ENCODE measurements at places on chromosomes 5 and 9.

DNA sequence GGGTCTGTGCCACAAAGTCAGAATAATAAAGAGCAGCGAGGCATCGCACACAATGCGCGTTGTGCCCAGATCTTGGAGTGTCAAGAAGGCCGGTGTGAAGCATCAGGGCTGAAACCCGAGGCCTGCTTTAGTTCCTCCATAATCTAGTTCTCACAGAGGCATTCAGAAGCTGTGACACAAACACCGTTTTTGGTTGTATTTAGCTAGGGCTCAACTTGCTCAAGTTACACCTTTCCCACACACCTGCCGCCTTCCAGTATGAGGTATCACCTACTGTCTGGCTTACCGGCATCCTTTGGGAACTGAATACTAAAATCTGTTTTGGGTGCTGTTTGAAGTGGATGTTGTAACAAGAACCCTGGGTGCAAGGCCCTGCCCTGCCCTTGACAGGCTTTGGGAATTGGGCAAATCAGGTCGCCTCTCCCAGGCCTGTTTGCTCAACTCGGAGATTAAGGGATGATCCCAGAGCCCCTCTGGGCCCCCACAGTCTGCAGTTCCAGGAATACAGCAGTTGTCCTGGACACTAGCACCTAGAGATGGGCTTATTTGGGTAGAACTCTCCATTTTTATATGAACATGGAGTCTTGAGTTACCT, 27.0 kb downstream of the SLC25A25 start:
- no peak for ATAC-seq

DNA sequence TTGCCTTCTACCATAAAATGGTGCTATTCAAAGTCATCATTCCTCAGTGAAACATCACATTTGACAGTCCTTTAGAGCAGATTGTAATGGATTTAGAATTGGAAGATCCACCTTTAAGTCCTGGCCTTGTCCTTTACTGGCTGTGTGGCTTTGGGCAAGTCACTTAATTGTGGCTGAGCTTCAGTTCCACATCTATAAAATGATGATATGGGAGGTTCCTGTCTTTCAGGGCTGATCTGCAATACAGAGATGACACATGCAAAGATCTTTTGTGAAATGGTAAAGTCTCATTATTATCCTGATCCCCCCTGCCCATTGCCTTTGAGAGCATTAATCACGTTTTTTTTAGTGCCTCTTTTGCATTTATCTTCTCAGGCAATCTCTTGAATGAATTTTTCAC, 58.2 kb downstream of the ZFAND5 start:
- ATAC-seq, result no peak

GRCh38 chr5:55495216-55495615, 39.5 kb downstream of the PLPP1 start:
- no peak for ATAC-seq

DNA sequence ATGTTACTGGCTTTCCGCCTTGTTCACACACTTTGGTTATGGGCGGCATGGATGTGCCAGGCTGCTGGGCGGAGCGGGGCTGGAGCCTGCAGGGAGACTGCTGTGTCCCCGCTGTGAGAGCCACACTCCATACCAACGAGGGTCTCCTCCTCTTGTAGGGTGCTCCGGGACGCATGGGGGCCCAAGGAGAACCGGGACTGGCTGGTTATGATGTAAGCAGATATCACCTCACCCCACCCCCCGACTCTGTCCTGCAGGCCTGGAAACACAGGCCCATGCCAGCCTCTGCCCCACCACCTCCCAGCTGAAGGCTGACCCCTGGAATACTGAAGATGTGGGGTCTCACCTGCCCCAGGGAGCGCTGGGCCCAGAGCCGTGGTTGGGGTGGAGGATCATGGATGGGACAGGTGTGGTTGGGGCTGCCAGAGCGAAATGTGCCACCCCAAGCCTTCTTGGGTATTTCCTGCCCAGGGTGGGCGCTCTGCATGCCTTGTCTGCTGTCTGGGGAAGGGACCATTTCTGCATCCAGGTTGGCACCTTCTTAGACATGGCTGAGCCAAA, 39.3 kb upstream of the ORM1 start:
- ATAC-seq, result no peak

DNA sequence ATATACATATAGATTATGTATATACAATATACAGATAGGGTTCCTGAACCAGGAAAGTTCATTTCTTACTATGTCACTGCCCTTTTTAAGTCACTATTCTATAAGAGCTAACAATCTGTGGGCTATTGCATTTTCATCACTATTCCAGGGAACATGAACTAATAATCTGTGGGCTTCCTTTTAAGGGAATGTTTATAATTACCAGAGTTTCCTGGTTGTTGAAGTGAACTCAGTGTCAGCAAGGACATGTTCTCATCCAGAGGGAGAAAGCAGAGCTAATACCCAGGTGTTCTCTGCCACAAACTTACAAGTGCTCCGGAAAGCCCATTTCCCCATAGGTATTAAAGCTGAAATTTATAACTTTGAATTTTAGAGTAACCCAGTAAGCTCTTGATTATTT, 69.6 kb downstream of the CWC27 start:
- ATAC-seq, result no peak

DNA sequence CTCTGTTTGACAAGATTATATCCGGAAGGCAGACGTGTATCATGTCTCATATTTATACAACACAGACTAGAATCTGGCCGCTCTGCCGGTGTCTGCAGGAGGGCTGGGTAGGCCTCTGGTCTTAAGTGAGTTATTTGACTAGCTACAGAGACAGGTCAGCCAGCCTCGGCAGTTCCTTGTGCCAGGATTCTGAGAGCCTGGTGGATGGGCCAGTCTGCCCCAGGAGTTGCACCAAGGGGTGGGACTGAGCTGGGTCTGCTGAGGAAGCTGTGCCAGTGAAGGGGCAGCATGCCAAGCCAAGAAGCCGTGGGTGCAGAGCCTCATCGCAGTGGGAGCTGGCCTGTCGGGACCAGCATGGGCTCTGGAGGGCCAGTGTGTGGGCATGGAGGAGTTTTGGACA, 7.1 kb downstream of the SNX18 start:
- no peak for ATAC-seq

- ATAC-seq, result no peak
Observed at GRCh38 chr9:70517926-70518610, 103.6 kb upstream of the KLF9 start.

- no peak for ATAC-seq
Observed at GRCh38 chr5:146520731-146521130, 4.7 kb upstream of the GPR151 start.

Measured in activated T-helper 17 cell treated with anti-CD3 and anti-CD28 coated beads, Interleukin-2, amount 50 U/mL, for 72 hours (primary cell).